ENCODE measurements at places on chromosomes 12 and 14.
A peak's percentile ranks its signal among the peaks of the same experiment; 100 is the strongest.

GRCh38 chr14:91171291-91171690, 57.4 kb downstream of the DGLUCY start:
- no peak for DNase-seq

GRCh38 chr12:129819391-129819790, 84.4 kb downstream of the TMEM132D start:
- no peak for DNase-seq

DNA sequence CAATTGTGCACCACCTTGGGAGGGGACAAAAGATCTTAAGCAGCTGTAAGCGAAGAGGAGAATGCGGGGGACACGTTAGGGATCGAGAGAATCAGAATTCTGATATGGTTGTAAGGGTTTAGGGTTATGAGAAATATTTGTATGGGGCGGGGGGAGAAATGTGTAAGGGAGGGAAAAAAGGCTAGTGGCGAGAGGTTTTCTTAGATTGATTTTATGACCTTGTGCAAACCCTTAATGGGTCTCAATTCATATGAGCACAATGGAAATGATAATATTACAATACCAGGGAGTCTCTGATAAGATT, 396 bp downstream of the NDUFA9 start:
- no peak for DNase-seq

GRCh38 chr14:61113561-61114225, 132.6 kb downstream of the SLC38A6 start:
- DNase-seq = no peak

DNA sequence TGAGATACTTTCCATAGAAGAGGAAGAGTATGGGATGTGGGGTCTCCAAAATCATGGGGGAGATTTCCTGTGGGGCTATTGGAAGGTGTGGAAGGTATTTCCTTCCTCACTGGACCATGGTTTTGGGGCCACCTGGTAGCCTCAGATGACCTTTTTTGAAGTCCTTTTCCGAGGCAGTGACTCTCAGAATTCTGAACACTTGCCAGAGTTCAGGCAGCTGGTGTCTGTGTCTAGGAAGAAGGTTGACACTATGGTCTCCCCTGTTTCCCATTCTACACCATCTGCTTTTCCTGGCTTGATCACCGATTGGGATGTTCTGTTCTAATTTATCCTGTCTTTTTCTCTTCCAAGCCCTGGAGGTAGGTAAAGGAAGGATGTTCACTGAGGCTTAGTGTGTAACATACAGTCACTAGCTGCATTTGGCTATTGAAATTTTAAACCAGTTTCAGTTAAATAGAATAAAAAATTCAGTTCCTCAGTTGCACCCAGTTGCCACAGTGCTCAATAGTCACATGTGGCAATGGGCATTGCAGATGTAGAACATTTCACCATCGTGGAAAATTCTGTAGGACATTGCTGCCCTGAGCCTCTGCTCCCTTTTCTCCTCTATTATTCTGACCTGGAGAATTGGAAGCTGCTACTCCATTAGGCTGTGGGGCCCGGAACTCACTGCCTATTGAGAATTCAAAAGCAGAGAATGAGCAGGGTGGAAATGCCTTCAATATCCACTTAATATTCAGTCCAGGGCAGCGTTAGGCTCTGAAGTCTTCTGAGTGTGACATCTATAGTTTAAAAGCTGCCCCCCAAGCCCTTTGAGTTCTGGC, 11.0 kb upstream of the PLEKHG3 start:
- DNase-seq = no peak

DNA sequence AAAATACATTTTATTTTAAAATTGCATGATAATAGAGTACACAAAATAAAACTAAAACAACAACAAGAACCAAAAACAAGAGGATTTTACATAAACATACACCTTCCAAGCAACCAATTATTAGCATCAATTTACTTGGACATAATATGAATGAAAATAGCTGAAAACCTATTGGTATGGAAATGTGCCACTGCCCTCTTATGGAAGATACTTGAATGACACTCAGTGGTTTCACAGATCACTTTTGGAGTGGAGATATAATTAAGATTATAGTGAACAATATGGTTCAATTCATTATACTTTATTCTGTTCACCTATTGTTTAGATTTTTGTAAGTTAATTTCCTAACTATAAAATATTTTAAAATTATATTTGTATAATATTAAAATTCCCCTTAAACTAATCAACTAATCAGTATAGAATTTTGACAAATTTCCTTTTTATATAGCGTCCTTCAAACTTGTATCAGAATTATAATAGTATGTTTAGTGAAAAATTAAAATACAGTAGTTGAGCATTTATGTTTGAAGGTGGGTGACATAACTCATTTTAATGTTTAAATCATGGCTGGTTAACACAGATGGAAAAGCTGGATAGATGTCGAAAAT, 70.1 kb downstream of the SLC6A15 start:
- peak; percentile 30 for DNase-seq

DNA sequence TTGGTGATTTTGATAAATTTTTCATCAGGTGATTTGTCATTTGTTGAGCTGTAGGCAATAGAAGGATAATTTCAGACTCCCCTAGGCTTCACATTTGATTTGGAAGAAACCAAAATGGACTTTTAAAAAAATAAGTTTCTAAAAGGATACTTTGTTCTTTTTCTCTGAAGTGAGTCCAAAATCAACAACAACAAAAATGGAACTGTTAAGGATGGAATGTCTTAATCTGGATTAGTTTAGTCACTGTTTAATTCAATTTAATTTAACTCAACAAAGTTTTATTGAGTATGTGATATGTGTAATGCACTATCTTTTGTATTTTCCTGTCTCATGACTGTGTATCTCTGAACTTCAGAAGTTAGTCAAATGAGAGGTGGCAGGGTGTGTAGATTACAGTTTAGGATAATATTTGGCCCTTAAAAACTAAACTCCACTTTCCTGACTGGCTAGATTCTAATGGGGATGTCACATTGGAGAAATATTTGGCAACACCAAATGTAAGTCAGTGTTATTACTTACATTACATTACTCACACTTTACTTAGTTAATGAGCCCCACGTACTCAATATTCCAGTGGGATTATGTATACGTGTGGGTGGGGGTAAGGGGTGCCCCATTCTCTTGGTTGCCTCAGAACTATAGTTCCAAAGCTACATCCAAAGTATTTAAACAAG, 209.7 kb downstream of the BCAT1 start:
- DNase-seq = no peak

- DNase-seq = no peak
Measured at GRCh38 chr12:67471810-67472209, 176.7 kb upstream of the DYRK2 start.

DNA sequence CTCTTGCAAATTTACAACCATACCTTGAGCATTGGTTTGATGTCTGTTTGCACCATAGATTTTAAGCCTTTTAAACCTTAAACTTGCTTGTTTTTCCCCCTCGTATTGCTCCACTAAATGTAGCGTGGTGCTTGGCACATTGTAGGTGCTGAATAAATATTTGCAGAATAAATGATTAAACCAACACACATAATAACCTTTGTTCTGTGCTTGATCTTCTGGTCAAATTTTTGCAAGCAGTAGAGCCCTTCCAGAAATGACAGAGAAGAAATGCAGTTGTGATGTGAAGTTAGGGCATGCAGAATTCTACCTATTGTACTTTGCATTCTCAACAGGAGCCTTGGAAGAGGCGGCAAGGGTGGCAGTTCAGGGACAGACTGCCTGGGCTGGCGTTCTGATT, 394.4 kb upstream of the TBX3 start:
- DNase-seq = no peak

DNA sequence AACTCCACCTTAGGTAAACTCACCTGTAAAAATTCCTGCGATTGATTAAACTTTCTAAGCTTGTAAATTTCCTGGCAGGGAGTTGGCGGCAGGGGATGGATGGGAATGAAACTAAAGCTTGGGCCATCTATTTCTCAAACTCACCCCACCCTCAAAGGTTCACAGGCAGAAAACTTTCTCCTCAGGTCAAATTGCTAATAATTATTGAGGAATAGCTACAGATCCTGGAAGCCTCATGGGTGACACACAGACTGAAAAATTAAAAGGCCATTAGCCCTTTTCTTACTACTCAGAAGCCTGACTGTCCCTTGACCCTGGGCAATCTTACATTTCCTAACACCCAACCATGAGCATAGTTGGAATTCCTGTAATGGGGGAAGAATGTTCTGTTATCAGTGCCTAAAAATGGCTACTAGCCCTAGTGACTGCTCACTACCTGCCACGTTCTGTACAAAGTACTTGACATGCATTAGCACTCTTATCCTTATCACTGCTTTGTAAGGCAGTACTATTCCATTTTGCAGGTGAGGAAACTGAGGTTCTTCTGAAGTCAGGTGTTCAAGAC, 12.4 kb upstream of the SYNDIG1L start:
- DNase-seq = no peak

GRCh38 chr12:53616950-53617349, 9.2 kb downstream of the ATF7 start:
- DNase-seq = no peak

GRCh38 chr12:27453421-27453820, 6.9 kb downstream of the SMCO2 start:
- no peak for DNase-seq

GRCh38 chr14:65229748-65230728, 127.7 kb upstream of the MAX start:
- peak; percentile 41 for DNase-seq

GRCh38 chr14:53147208-53147607, 5.9 kb downstream of the DDHD1 start:
- DNase-seq = no peak

- no peak for DNase-seq
Measured at GRCh38 chr14:100075681-100076080, 10.5 kb downstream of the EVL start.

- DNase-seq = no peak
Measured at GRCh38 chr12:4858386-4858785, 51.3 kb upstream of the KCNA1 start.

- DNase-seq = peak; percentile 95
Measured at GRCh38 chr14:22978981-22979671, 3.2 kb downstream of the AJUBA start.

- DNase-seq = no peak
Measured at GRCh38 chr12:54413284-54414190, 5.5 kb downstream of the ITGA5 start.

- no peak for DNase-seq
Measured at GRCh38 chr12:15794836-15795235, 5.6 kb upstream of the EPS8 start.

- DNase-seq = peak; percentile 13
Measured at GRCh38 chr12:22856178-22856577, 231.2 kb downstream of the ETNK1 start.

DNA sequence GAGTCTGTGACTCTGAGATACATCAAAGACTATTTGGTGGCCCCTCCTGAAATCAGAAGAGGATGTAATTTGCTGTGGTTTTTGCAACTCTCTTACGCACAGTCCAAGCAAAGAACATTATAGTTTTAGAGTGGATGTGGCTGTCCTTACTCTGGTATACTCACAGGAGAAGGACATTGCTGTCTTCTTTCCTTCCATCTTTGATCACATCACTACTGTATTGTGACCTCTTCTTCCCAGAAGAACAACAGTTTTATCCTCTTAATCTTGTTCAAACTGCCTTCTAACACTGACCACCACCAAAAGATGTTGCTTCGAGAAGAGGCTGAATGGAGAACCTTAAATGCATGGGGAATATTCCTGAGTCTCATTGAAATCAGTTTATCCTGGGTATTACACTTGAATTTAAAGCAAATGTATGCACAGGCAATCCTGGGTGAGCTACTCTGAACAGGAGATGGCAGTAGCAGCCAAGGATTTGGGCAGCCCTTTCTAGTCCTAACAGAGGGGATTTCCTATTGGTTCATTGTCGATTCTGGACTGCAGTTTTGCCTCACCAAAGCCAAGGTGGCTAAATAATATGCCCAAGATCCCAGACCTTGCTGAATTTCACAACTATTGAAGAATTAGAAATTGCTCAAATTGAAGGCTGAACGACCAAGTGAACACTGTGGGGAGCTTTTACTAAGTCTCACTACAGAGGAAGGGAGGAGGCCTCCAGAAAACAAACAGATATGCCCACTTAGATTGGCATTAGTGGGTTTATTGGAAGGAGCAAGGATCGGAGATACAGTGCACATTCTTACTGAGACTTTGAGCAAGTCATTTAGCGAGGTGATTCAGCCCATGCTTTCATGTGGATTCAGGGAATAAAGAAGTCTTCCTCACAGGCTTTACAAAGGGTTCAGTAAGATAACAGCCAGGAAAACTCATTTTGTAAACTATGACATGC, 282.8 kb downstream of the PAWR start:
- peak; percentile 81 for DNase-seq

- no peak for DNase-seq
Measured at GRCh38 chr12:107565551-107565950, 120.0 kb upstream of the PWP1 start.

GRCh38 chr14:69630360-69630759, 19.0 kb downstream of the SUSD6 start:
- DNase-seq = no peak

DNA sequence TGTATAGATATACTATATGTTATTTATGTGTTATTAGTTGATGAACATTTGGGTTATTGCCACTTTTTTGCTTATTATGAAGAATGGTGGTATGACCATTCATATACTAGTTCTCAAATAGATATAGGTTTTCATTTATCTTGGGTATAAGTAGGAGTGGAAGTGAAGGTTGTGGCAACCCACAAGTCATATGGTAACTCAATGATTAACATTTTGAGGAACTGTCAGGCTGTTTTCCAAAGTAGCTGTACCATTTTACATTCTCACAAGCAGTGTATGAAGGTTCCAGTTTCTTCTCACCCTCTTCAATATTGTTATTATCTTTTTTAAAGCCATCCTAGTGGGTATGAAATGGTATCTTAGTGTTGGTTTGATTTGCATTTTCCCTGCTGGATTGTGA, 19.0 kb upstream of the MSRB3 start:
- DNase-seq = no peak

GRCh38 chr12:61487728-61488127, 772.5 kb upstream of the USP15 start:
- DNase-seq = no peak

- DNase-seq = no peak
Measured at GRCh38 chr12:62758216-62758615, 176.7 kb downstream of the PPM1H start.

DNA sequence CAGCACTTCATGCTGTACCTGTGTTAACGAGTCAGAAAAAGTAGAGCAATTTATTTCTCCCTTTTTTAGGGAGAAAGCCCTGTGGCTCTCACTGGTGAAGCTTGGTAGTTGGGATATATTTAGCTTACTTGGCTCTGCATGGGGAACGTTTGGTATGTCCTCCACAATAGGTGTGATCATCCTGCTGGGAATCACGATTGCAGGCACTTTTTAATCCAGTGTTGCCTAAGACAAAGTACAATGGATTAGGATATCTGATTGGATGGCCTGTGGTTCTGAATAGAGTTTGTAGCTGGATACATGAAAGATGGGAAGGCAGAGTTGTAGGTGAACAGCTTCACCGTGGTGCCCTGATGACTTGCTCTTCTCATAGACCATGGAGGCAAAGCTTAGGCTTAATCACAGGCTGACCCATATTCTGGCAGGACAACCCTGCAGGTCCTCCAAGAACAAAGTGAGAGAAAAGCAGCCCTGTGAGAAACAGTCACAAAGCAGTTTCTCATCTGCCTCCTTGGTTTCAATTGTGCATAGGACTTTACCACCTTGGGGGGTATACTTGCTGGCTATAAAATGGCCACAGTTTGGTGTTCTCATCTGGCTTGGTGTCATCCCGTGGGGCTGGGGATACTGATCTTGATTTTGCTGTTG, 7.5 kb downstream of the RESF1 start:
- DNase-seq = no peak

GRCh38 chr12:101806265-101806664, 24.5 kb downstream of the GNPTAB start:
- DNase-seq = no peak

All from mammary epithelial cell (primary cell).